ENCODE measurements at places on chromosomes 13 and 19.
A peak's percentile ranks its signal among the peaks of the same experiment; 100 is the strongest.

GRCh38 chr13:31970231-31970930 is 61.2 kb upstream of the FRY start:
- H3K27me3 ChIP-seq: no peaks in the 10 kb centered on the region
- DNase-seq: no peak
- peaks cover 3% of the 10 kb centered on the region for H3K4me1 ChIP-seq
- no peak overlapping the region for H3K27ac ChIP-seq

- peaks cover 2% of the 10 kb centered on the region for H3K27me3 ChIP-seq
- no peak for DNase-seq
- H3K27ac ChIP-seq: no peak overlapping the region
- H3K4me3 ChIP-seq: no peak overlapping the region
Measured at GRCh38 chr19:3157096-3157845, 21.3 kb upstream of the S1PR4 start.

GRCh38 chr19:8158411-8159074 is 9.2 kb upstream of the FBN3 start:
- H3K27ac ChIP-seq: no peak overlapping the region
- H3K27me3 ChIP-seq: no peaks in the 10 kb centered on the region
- no peaks in the 10 kb centered on the region for H3K36me3 ChIP-seq
- no peak overlapping the region for H3K4me3 ChIP-seq
- DNase-seq: peak; percentile 69
- H3K4me1 ChIP-seq: peaks cover 1% of the 10 kb centered on the region

- no peak overlapping the region for H3K27ac ChIP-seq
- H3K4me3 ChIP-seq: no peak overlapping the region
- DNase-seq: no peak
- H3K36me3 ChIP-seq: peaks cover 8% of the 10 kb centered on the region
Measured at GRCh38 chr19:43662487-43662886, 7.5 kb downstream of the PLAUR start.

DNA sequence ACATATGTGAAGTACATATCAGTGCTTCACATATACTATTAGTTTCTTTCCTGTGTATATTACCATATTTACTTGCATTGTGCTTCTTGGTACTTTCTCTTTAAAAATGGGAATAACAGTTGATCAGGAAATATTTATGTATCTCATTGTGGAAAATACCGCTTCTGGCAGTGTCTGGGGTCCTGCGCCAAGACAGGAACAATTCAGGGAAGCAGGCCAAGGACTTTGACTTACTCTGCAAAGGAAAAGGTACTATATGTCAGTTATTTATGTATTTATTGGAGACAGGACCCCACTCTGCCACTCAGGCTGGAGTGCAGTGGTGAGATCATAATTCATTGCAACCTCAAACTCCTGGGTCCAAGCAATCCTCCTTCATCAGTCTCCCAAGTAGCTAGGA is 57.7 kb upstream of the NBEA start:
- no peaks in the 10 kb centered on the region for H3K4me1 ChIP-seq
- H3K27ac ChIP-seq: no peak overlapping the region
- DNase-seq: no peak

DNA sequence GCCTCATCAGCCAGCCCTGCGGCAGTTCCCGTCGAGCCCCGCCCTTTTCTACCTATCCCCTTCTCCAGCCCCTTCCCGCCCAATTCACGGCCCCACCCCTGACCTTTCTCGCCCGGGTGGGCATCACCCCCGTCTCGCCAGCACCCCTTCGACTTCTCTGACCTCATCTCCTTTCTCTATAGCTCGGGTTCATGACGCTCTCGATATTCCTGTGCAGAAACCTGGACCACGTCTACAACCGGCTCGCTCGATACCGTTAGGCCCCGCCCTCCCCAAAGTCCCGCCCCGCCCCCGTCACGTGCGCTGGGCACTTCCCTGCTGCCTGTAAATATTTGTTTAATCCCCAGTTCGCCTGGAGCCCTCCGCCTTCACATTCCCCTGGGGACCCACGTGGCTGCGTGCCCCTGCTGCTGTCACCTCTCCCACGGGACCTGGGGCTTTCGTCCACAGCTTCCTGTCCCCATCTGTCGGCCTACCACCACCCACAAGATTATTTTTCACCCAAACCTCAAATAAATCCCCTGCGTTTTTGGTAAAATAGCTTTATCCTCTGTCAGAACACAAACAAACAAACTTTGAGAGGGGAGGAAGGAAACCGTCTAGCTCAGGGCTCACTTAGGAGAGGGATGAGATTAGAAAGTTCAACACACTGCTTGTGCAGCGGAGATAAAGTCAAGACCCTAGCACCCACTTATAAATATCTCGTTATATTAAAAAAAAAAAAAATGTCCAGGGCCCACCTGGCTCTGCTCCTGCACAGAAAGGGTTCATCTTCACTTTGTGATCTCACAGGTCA is 5.1 kb downstream of the CD37 start:
- DNase-seq: no peak
- peak overlapping the region; percentile 24 for H3K27ac ChIP-seq
- H3K36me3 ChIP-seq: peaks cover 41% of the 10 kb centered on the region
- H3K4me3 ChIP-seq: no peak overlapping the region
- peaks cover 19% of the 10 kb centered on the region for H3K4me1 ChIP-seq
- no peaks in the 10 kb centered on the region for H3K27me3 ChIP-seq

DNA sequence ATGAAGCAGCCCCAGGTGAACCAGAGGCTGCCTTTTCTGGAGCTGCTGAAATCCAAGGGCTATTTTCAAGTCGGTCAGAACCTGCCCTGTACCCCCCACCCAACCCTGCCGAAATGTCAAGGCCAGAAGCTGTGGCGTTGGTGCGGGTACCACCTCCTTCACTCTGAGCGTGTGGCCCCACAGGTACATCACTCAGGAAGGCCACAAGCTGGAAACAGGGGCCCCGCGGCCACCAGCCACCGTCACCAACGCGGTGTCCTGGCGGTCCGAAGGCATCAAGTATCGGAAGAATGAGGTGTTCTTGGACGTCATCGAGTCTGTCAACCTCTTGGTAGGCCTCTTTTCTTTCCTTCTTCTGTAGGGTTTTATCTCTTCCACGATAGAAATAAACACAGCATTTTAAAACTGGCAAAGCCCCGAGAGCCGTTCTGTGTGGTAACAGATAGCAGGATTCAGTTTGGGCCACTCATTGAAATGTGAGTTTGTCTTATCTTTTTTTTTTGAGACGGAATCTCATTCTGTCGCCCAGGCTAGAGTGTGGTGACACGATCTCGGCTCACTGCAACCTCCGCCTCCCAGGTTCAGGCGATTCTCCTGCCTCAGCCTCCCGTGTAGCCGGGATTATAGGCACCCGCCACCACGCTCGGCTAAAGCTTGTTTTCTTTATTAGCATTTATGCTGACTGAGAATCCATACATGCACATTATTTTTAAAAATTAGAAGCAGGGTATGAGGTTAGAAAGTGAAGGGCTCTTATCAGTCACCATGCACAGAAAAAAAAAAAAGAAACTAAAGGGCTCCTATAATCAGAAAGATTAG is 11.3 kb downstream of the AP1M1 start:
- no peak for DNase-seq
- H3K27ac ChIP-seq: no peak overlapping the region
- no peaks in the 10 kb centered on the region for H3K4me1 ChIP-seq
- no peak overlapping the region for H3K4me3 ChIP-seq

DNA sequence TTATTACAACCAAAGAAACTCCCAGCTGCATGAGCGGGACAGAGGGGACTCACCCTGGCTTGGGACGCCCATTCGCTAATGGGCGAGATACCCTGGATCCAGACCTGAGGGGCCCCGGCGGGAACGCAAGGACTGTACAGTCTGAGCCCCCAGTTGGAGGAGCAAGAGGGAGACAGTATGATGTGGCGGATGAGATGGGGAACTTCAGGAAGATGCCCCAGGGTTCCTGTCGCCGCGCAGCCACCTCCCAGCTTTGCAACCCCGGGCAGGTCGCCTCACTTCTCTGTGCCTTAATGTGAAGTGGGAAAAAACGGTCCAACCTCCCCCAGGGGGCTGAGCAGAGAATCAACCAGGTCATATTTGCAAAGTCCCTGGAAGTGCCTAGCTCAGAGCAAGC is 2.5 kb downstream of the NPAS1 start:
- no peaks in the 10 kb centered on the region for H3K36me3 ChIP-seq
- no peak overlapping the region for H3K4me3 ChIP-seq
- H3K27me3 ChIP-seq: peaks cover 31% of the 10 kb centered on the region

DNA sequence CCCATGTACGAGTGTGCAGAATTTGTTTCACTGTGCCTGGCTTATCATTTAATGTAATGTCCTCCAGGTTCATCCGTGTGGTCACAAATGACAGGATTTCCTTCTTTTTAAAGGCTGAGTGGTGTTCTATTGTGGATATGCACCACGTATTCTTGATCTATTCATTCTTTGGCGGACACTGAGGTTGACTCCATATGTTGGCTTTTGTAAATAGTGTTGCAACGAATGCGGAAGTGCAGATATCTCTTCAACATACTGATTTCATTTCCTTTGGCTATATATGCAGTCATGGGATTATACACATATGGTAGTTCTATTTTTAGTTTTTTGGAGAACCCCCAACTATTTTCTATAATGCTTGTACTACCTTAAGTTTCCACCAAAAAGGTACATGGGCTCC is 13.0 kb downstream of the OR7A5 start:
- H3K4me1 ChIP-seq: no peaks in the 10 kb centered on the region
- no peak for DNase-seq
- no peak overlapping the region for H3K4me3 ChIP-seq

DNA sequence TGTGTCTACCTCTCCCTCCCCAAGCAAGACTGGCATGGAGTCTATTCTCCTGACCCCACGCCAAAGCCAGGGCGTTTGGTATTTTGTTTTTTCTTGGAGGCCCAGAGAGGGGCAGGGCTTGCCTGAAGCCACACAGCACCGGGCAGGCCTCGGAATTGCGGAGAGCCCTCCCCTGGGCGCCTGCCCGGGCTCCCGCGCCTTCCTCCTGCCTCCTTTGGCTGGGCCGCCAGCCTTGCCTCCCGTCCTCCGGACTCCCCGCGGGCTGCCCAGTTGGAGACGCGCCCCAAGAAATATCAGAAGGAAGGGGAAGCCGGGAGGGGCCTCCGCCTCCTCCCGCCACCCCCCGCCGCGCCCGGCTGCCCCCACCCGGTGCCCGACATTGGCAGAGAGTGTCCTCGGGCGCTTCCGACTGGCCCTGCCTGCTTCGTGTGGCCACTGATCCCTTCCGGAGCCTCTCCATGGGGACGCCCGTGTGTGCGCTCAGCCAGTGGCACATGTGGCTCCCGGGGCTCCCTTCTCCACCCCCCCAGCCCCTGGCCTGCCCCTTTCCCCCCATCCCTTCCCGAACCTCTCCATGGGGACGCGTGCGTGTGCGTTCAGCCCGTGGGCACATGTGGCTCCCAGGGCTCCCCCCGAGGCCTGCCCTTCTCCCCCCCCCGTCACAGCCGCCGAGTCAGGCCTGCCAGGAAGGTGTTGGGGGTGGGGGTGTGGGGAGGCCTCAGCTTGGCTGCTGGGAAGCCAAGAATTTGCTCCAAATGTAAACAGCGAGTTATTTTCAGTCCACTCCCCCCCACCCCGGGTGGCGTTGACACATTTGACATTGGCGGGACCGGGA is 37.3 kb downstream of the NFIC start:
- H3K27ac ChIP-seq: no peak overlapping the region
- H3K27me3 ChIP-seq: no peaks in the 10 kb centered on the region

- H3K36me3 ChIP-seq: no peaks in the 10 kb centered on the region
- no peaks in the 10 kb centered on the region for H3K27me3 ChIP-seq
- H3K27ac ChIP-seq: no peak overlapping the region
- H3K4me1 ChIP-seq: no peaks in the 10 kb centered on the region
Measured at GRCh38 chr13:28001837-28002473, 13.5 kb upstream of the URAD start.

DNA sequence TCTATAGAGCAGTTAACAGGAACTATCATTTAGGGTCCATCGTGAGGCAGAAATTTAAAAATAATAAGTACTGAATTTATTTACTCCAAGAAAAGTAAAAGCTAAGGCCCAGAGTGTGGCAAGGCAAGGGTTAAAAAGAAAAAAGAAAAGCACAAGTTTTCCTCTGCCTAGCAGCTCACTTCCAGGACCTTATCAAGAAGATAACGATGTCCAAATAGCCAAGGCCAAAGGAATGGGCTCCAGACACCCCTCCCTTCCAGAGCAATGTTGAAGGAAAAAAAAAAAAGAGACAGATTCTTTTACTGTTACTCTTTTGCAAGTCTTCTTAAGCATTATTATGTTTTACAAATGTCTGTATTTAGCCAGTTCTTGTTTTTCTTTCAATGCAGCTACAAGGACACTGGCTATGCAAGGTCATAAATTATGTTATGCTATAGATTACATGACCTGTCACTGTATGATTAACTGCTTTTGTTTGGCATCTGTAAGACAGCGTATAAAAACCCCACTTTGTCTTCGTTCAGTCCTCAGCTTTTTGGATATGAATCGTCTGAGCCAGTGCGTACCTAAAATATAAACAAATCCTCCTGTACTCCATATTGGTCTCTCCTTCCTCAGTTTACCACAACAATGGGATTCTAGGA is 2.9 kb upstream of the ZNF700 start:
- peaks cover 3% of the 10 kb centered on the region for H3K36me3 ChIP-seq
- no peak overlapping the region for H3K27ac ChIP-seq
- H3K4me1 ChIP-seq: peaks cover 6% of the 10 kb centered on the region
- H3K4me3 ChIP-seq: no peak overlapping the region
- DNase-seq: no peak

DNA sequence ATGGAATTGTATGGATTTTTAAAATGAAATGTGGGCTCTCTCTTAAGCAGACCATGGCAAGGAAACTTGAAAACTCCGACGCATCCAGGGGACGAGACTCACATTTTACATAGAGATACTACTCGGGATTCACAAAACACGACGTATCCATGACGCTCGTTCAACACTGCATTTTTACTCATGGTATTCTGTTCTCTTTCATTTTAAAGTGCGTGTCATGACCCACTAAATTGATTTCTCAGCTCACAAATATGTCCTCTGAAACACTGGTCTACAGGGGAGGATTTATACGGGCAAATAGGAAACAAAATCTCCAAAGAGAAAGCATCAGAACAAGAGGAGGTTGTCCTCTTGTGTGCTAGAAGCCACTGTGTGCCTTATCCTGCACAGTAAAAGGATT is 523.5 kb downstream of the MYO16 start:
- H3K36me3 ChIP-seq: no peaks in the 10 kb centered on the region
- no peak for DNase-seq
- no peak overlapping the region for H3K27ac ChIP-seq
- no peaks in the 10 kb centered on the region for H3K27me3 ChIP-seq
- peaks cover 17% of the 10 kb centered on the region for H3K4me1 ChIP-seq

- H3K36me3 ChIP-seq: peaks cover 25% of the 10 kb centered on the region
- no peaks in the 10 kb centered on the region for H3K27me3 ChIP-seq
- H3K27ac ChIP-seq: no peak overlapping the region
- DNase-seq: no peak
- peaks cover 7% of the 10 kb centered on the region for H3K4me1 ChIP-seq
Measured at GRCh38 chr13:99384468-99384867, 77.3 kb upstream of the GPR183 start.
